Activated T-cell treated with anti-CD3 and anti-CD28 coated beads, Interleukin-2, amount 50 U/mL, for 24 hours (primary cell): ENCODE measurements at places on chromosomes 13 and 19.

GRCh38 chr13:78121459-78122348, 203.1 kb upstream of the EDNRB start:
- no peak for DNase-seq

DNA sequence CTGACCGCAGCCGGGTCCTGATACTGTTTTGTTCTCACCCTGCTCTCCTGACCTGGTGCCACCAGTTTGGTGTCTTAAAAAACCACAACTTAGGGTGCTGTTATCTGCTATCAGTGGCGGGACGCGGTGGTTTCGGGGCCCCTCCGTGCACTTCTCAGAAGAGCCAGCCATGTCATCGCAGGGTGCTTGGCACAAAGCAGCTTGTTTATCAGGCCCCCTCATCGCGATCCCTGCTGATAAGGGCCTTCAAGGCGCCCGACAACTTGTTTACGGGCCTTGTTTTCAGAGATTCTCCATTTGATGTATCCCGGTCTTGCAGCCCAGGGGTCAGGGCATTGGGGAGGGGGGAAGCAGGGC, 58.1 kb upstream of the KLF2 start:
- DNase-seq = peak; percentile 53

GRCh38 chr19:29673451-29674371, 8.4 kb downstream of the PLEKHF1 start:
- no peak for DNase-seq

DNA sequence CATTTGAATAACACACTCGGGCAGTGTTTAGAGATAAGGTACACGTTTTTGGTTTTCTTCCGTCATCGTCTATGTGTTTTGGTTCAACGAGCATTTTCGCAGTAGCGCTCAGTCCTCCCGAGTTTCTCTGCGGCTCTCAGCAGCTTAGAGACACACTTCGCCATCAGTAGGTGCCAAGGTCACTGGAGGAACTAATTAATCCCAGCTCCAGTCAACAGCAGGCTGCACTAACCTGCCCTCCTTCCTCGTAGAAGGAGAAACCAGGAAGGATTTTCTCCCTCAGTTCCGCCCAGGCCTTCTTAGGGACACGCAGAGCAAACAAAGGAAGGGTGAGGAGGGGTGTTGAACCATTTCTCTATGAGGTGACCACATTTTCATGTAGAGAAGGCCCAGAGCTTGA, 12.6 kb downstream of the MBNL2 start:
- DNase-seq = no peak

GRCh38 chr19:13076787-13077186, 25.9 kb downstream of the LYL1 start:
- DNase-seq = no peak

- DNase-seq = no peak
Observed at GRCh38 chr13:53507741-53508140, 479.1 kb downstream of the OLFM4 start.

- DNase-seq = no peak
Observed at GRCh38 chr19:5580161-5580571, 12.4 kb upstream of the TINCR start.

- DNase-seq = no peak
Observed at GRCh38 chr13:37225414-37226070, 120.1 kb upstream of the CSNK1A1L start.

DNA sequence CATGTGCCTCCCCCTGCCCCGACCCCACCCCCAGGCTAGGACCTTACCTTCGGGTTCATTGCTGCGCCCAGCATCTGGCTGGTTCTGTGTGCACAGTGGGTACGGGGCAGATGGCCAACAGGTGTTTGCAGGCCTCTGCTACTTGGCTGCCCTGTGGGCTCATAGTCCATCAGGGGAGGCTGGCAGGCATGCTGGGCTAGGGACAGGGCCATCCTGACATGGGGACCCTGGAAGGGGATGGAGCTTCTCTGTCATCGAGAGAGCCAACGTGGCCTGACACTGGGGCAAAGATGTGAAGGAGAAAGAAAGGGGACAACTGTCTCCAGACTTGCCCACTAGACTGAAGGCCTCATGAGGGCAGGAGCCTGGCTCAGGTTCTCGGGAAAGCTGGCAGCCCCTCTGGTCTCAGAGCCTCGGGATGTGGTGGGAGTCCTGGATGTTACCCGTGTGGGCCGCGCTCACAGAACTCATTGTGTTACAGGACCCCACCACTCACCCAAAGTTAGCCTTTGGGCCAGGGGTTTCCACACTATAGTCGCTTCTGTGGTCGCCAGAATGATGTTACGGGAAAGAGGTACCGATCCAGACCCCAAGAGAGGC, 4.7 kb downstream of the ZNF536 start:
- no peak for DNase-seq

DNA sequence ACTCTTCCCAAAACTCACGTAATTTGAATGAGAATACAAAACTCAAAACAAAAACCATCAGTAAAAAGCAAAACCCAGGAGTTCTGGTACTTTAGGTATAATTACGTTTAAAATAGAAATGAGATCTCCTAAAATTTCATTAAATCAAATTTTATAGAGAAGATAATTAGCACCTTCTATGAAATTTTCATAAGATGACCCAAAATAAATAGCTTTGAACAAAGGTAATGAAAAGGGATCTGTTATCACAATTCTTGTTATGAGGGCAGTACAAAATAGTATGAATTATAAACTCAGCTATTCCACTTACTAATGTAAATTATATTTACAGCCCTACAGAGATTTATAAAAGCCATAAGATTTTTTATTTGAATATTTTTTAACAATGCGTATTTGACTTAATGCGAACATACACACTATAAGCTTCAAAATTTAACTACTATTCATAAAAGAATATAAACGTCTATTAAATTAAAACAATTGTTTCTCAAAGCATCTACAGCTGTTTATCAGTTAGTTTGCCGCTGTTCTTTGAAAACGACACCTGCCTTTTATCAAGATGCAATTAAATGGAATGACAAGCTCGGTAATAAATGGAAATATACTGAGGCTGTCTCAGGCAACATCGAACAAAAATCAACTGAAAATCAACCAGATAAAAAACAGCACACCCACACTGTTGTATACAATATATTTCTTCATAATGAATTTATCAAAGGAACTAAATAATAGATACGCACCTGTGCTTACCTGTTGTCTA, 63.8 kb downstream of the KCNRG start:
- DNase-seq = no peak
